ENCODE measurements at places on chromosomes 3 and 15. TPM values are rescaled to one million over a fixed set of nuclear protein-coding genes. Genes with fewer than 3 reads are reported as not detected.

The HRG gene
- not detected for total RNA-seq

The XYLB gene
- total RNA-seq = 15.8 TPM

DNA sequence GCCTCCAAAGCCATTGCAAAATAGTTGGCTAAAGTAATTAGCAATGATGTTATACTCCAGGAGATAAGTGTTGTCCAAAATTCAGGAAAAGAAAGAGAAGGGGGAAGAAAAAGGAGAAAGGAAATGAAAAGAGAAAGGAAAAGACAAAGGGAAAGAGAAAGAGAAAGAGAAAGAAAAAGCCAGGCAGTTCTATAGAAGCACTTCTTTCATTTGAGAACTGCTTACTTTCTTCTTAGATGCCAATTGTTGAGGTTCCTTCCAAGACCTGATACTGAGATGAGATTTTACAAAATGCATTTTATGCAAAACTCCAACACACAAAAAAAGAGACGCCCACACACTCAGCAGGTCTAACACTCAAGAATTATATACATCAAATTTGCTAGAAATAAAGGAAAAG, 298.4 kb downstream of the KCNH8 start:
- DNase-seq = no peak

DNA sequence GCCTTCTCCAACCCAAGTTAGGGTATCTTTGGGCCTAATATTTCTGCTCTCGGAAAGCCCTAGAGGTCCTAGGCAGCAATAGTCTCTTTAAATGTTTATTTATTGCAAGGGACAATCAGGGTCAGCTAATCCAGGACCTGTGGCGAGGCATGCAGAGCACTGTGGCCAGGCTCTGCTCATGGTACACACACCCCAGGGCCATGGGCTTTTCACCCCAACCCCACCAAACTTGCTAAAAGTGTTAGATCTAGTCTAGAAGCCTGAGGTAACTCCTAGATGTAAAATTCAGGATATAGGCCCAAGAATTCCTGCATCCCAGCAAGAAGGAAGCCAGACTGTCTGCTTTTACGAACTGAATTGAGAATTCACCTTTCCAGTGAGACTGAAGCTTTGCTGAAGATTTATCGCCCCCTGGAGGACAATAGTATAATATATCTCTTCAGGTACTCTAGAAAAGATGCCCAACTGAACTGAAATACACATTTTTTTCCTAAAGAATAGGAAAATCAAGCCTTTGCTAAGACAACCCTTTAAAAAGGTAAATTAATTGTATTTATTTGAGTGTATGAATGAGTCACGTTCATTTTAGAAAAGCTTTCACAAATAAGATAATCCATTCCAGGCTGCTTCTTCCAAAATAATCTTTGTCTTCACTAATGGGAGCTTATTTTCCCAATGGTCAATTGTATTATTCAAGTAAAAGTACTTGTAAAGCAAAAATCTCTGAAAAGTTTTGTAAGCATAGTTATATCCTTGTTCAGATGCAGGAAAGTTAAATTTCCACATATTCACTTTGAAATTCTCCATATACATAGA, 89.8 kb downstream of the LRRC3B start:
- DNase-seq = no peak

- DNase-seq = no peak
These were observed 306.2 kb upstream of the SLCO3A1 start for GRCh38 chr15:91547356-91547755.

DNA sequence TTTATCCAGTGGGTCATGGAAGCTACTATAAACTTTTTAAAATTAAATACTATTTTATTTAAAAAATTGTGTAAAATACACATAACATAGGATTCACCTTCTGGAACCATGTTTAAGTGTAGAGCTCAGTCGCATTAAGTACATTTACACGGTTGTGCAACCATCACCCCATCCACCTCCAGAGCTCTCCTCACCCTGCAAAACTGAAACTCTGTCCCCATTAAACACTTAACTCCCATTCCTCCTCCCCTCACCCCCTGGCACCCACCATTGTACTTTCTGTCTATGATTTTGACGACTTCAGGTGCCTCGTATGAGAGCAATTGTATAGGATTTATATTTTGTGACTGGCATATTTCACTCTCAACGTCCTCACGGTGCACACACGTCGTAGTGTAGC, 70.7 kb downstream of the APBA2 start:
- DNase-seq = peak; percentile 29

DNA sequence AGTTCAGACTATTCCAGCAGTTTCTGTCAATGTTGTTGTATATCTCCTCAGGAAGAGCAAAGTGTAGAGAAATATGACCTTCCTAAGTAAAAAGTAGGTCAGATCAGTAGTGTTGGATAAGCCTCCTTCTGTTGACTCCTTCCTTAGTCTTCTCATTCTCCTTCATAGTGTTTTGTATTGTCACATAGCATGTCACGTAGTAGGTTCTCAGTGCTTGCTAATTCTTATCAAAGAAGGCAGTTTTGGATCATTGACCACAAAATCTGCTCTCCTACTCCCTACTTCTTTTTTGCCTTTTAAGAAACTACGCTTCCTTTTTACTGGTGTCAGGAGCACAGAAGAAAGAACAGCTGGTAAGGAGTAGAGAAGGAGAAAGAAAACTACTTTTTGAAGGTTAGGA, 1.0 kb upstream of the MGA start:
- no peak for DNase-seq
